ENCODE measurements at places on chromosomes 12 and 14.

DNA sequence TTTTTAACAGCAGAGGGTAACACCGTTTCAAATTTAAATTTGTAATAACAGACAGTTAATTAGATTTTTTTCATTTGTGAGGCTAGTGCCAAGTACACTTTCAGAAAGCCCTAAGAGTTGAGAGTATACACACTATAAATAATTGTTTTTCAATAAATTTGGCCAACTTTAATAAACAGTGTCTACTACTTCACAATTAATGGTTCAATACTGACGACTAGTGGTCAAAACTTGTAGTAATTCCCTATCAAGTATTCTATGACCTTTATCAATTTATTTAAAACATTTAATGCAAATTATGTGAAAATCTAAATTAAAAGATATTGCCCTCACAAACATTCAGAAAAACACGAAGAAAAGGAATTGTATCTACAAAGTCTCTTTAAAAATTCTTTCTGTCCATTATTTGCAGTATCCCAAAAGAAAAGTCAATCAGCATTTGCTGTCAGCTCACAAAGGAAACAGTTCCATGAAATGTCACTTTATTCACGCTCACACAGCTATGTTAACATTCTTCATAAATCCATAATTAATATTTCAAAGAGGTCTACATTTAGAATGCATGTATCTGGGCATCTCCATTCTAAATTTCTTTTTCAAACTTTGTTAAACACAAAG lies 91.2 kb downstream of the CEP128 start:
- no peak overlapping the region for H3K4me3 ChIP-seq
- no peaks in the 10 kb centered on the region for H3K4me1 ChIP-seq
- no peaks in the 10 kb centered on the region for H3K36me3 ChIP-seq
- H3K27ac ChIP-seq: no peak overlapping the region

- no peaks in the 10 kb centered on the region for H3K36me3 ChIP-seq
- H3K4me1 ChIP-seq: peaks cover 9% of the 10 kb centered on the region
- no peak overlapping the region for H3K4me3 ChIP-seq
- H3K27me3 ChIP-seq: no peaks in the 10 kb centered on the region
These were observed 84.4 kb upstream of the HIF1A start for GRCh38 chr14:61610900-61611299.

DNA sequence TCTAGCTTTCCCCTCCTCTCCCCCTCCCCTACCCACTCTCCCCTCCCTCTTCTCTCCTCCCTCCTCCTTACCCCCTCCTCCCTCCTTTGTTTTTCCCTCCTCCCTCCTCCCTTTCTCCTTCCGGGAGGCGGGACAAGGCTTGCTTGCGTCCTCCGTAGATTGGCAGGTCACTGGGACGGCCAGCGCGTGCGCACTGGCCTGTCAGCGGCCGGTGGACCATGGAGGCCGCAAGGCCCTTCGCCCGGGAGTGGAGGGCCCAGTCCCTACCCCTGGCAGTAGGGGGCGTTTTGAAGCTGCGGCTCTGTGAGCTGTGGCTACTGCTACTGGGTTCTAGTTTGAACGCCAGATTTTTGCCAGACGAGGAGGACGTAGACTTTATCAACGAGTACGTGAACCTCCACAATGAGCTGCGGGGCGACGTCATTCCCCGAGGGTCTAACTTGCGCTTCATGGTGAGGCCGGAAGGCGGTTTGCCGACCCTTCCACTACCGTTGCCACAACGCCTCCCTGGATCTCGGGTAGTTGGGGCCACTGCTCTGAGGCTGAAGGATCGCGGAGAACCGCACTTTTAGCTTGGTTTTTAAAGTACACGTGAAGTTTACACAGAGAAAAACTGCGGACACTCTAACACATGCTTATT lies at the start of gene GLIPR1L2:
TSS of gene GLIPR1L2 (plus strand) at position 191 of the 640 bp plus-strand sequence. CDS start at position 219, 28 bp downstream.
- peak within 1 kb of the TSS; percentile 40 for H3K4me3 ChIP-seq
- no peaks in the 10 kb centered on the region for H3K4me1 ChIP-seq
- no peaks in the 10 kb centered on the region for H3K36me3 ChIP-seq
- H3K27ac ChIP-seq: no peak within 1 kb of the TSS
- DNase-seq: peak; percentile 95

DNA sequence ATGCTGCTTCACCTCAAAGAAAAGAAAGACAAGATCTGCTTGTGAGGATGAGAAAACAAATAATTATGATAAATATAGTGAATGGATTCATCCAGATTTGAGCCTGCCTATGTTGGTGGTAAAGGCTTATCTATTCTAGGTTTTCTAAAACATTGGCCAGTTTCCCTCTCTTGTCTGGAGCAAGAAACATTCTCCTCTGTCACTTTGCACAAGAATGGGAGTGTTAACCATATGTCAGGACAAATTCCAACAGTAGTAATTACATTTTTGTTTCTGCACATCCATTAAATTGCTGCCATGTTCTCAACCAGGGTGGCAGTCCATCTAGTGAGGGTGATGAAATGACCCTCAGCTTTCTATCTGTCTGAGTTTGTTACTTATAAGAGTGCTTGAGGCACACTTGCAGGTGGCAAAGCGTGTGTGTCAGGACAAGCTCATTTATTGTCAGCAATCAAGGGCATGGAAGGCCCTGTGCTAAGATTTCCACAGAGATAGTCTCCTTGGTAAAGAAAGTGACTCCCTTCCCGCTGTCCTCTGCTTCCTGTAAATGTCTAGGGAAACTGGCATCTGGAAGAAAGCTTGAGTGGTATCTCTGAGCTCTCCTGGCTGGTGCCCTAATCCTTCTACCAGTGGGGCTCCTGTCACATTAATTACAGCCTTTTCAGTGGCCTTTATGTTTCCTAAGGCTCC lies 502.1 kb upstream of the FLRT2 start:
- DNase-seq: no peak
- no peaks in the 10 kb centered on the region for H3K4me1 ChIP-seq
- no peaks in the 10 kb centered on the region for H3K36me3 ChIP-seq
- H3K4me3 ChIP-seq: no peak overlapping the region
- H3K27ac ChIP-seq: no peak overlapping the region

GRCh38 chr12:127507341-127507740 lies 759.6 kb upstream of the TMEM132C start:
- no peaks in the 10 kb centered on the region for H3K27me3 ChIP-seq
- no peaks in the 10 kb centered on the region for H3K36me3 ChIP-seq
- no peak for DNase-seq
- H3K4me3 ChIP-seq: no peak overlapping the region
- no peak overlapping the region for H3K27ac ChIP-seq
- H3K4me1 ChIP-seq: no peaks in the 10 kb centered on the region

GRCh38 chr14:64266239-64266638 lies 27.9 kb downstream of the ESR2 start:
- no peaks in the 10 kb centered on the region for H3K27me3 ChIP-seq
- DNase-seq: no peak
- H3K27ac ChIP-seq: no peak overlapping the region
- H3K36me3 ChIP-seq: no peaks in the 10 kb centered on the region
- H3K4me1 ChIP-seq: no peaks in the 10 kb centered on the region
- H3K4me3 ChIP-seq: no peak overlapping the region

- no peak overlapping the region for H3K27ac ChIP-seq
These were observed 514.2 kb upstream of the TMEM132C start for GRCh38 chr12:127752802-127753201.

DNA sequence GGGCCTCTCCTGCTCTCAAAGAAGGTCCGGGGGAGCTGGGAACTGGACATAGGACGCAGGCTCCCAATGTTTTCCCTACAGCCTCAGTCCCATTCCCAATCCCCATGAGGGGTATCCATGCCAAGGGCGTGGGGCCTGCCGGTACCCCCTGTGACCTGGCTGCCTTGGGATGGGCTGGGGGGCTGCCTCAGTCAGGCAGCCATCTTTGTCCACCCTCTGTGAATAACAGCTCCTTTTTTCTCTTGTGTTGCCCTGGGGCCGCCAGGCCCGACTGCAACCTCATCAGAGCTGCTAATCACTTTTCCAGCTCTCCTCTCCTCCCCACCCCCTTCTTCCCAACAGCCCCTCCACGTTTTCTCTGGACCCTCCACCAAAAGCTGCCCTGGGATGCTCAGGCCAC lies 11.2 kb downstream of the FIGNL2 start:
- no peak for DNase-seq
- peaks cover 9% of the 10 kb centered on the region for H3K4me1 ChIP-seq
- no peak overlapping the region for H3K4me3 ChIP-seq
- H3K27me3 ChIP-seq: no peaks in the 10 kb centered on the region

DNA sequence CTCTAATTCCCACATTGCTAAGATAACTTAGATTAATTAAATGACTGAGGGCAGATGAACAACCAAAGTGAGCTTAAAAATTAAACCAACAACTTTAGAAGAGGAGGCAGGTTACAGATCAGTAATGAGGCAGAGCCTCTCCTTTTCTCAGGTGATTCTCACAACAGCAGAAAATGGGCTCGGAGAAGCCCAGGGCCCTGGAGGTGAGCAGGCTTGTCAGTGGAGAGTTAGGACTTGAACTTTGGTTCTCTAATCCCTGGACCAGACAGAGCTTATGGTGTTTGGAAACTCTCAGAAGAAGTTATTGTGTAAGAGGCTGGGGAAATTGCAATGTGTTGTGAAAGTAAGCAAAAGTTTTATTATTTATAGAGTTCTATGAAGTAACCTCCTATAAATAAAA lies 2.8 kb downstream of the TRHDE start:
- H3K36me3 ChIP-seq: no peaks in the 10 kb centered on the region
- DNase-seq: no peak
- H3K27ac ChIP-seq: no peak overlapping the region
- H3K4me1 ChIP-seq: no peaks in the 10 kb centered on the region
- H3K27me3 ChIP-seq: peaks cover 18% of the 10 kb centered on the region
- H3K4me3 ChIP-seq: no peak overlapping the region

DNA sequence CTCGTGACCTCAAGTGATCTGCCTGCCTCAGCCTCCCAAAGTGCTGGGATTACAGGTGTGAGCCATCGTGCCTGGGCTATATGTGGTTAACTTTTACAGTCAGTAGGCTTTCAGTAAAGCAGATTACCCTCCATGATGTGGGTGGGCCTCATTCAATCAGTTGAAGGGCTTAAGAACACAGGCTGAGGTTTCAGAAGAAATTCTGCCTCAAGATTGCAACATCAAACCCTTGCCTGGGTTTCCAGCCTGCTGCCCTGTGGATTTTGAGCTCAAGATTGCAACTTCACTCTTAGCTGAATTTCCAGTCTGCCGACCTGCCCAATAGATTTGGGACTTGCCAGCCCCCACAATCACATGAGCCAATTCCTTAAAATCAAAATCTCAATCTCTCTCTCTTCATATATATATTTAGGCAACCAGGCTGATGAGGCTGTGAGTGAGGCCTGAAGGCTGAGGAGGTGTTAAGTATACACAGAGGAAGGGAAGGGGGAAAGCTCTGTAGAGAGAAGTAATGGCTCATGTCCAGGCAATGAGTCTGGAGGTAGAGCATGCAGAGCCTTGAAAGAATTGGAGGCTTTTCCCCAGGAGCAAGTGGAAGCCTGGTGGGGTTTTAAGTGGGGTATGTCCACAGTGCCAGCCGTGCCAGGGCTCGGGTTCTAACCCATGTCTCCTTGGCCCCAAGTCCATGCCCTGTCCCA lies 33.3 kb upstream of the ACTN1 start:
- peaks cover 7% of the 10 kb centered on the region for H3K4me1 ChIP-seq
- H3K36me3 ChIP-seq: no peaks in the 10 kb centered on the region
- H3K4me3 ChIP-seq: no peak overlapping the region
- DNase-seq: no peak
- H3K27ac ChIP-seq: no peak overlapping the region

- H3K4me1 ChIP-seq: no peaks in the 10 kb centered on the region
- H3K27me3 ChIP-seq: no peaks in the 10 kb centered on the region
These were observed 232.6 kb downstream of the EFCAB11 start for GRCh38 chr14:89721956-89722355.

GRCh38 chr12:69497308-69498026 lies 27.3 kb downstream of the FRS2 start:
- H3K4me1 ChIP-seq: peaks cover 2% of the 10 kb centered on the region
- no peaks in the 10 kb centered on the region for H3K27me3 ChIP-seq
- H3K27ac ChIP-seq: no peak overlapping the region

- H3K27me3 ChIP-seq: peaks cover 9% of the 10 kb centered on the region
- H3K4me3 ChIP-seq: peak overlapping the region; percentile 77
- no peak for DNase-seq
These were observed 1.3 kb downstream of the PPFIA2 start for GRCh38 chr12:81757731-81758365.

GRCh38 chr12:77667101-77667500 lies 163.6 kb upstream of the NAV3 start:
- H3K27ac ChIP-seq: no peak overlapping the region
- H3K4me3 ChIP-seq: no peak overlapping the region
- H3K36me3 ChIP-seq: no peaks in the 10 kb centered on the region
- no peaks in the 10 kb centered on the region for H3K27me3 ChIP-seq
- no peak for DNase-seq

DNA sequence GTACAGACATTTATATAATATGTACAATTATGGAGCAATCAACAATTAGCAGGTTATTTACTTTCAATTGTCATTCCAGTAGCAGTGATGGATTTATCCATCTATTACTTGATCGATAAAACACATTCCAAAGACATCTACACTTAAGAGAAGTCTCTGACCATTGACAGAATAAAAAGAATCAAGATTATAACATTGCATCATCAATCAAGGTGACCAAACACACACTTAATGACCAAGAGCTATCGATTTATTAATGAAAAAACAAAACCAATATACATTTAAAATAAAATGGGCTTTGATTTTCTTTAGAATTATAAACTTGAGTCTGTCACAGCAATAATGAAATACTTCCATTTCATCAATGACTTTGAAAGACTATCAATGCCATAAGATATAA lies 170.2 kb upstream of the CDKN3 start:
- H3K36me3 ChIP-seq: no peaks in the 10 kb centered on the region
- H3K27me3 ChIP-seq: no peaks in the 10 kb centered on the region
- no peaks in the 10 kb centered on the region for H3K4me1 ChIP-seq
- no peak overlapping the region for H3K4me3 ChIP-seq
- H3K27ac ChIP-seq: no peak overlapping the region
- DNase-seq: no peak
